Occipital lobe (tissue), 3 donors: ENCODE measurements at places on chromosomes 3 and 15.

GRCh38 chr15:38220606-38221273, 31.9 kb upstream of the SPRED1 start:
- peak; percentile 1 for DNase-seq

DNA sequence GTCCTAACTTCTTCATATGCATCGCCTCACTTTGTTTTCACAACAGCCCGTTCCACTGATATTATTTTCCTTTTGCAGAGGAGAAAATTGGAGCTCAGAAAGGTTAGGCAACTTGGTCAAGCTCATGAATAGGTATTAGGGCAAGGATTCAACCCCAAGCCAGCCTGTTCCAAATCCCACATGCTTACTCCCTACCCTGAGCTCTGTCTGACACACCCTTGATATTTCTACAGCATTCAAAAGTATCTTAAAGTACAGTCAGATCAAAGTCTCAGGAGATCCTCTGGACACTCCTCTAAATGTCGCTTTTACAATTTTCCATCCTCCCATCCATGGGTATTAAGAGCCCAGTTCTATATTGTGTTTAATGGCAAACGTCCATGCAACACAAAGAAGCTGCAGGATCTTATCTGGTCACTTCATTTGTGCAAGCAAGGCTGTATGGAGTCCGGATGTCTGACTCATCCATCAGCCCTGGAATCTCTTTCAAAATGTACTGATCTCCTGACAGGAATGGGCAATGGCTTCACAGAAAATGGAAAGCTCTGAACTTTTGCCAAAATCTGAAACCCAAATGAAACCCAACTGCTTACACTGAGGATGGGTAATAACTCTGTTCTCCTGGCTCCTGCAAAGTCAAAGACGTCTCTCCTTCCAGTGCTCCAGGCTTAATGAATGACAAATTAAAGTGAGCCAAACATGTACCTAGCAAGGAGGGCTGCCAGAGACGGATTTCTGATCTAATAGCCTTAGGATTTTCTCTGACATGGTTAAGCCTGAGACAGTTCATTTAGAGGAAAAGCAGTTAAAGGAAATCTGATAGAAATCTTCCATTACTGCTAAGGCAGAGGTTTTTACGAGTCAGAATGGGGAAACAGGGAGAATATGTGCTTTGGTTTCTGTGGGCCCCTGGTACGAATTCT, 230.9 kb upstream of the RORA start:
- no peak for DNase-seq

- DNase-seq: no peak
These were observed 72.2 kb downstream of the TOP2B start for GRCh38 chr3:25592510-25592968.

DNA sequence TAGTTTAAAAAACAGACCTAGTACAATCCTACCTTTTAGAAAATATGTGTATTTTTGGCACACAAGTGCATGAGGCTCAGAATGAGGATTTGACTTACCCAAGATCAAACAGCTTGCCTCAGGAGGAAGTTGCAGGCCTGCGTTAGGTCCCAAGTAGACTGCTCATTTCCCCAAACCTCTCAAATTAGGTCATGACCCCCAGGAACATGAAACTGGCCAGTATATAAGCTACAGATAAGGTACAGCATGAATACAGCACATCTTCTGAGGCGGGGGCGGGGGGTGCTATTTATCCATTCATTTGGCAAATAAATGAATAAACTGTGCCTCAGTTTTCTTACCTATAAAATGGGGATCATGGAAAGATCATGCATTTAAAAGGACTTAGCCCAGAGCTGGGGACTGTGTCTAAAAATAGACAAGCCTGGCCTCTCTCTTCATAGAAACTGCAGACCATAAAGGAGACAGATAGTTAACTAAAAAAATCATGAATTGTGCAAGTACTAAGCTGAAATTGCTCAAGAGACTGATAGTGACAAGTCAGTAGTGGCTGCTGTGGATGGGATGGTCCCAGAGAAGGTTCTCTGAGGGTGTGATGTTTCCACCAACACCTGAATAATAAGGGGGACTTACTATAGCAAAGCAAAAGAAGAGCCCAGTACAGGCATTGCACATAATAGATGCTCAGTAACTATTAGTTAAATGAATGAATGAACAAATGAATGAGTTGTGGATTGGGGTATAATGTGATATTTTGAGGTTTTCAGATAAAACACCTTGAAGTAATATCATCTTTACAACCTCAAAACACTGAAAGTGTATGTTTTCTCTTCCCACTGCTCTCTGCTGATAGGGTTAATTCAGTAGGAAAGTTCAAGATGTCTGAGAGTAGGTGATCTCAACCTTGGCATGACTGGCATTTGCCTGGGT, 258.5 kb upstream of the PROK2 start:
- no peak for DNase-seq

- DNase-seq: no peak
These were observed at the start of gene CDHR4 for GRCh38 chr3:49799761-49800160. Gene CDHR4, minus strand, starts transcription at chr3:49799873. Its CDS starts 61 bp downstream, at chr3:49799812.

DNA sequence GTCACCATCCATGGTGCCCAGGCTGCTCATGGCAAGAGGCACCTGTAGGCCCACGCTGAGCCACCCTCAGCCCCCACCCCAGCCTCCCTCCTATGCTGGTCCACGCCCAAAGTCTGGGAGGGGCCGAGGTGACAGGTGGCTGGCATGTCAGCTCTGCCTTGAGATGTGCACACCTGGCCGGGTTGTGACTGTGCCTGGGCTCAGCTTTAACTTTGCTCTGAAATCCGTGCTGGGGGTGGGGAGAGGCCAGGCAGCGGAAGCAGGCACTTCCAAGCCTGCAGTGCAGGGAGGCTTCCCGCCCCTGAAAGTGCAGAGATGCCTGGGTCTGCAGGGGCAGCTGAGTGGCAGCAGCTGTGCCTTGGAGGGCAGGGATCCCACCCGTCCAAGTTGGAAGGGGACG, 1124.8 kb downstream of the SI start:
- no peak for DNase-seq

- no peak for DNase-seq
These were observed 137.7 kb downstream of the FILIP1L start for GRCh38 chr3:99976584-99976983.

- no peak for DNase-seq
These were observed 262.6 kb downstream of the C3orf38 start for GRCh38 chr3:88412346-88412745.

DNA sequence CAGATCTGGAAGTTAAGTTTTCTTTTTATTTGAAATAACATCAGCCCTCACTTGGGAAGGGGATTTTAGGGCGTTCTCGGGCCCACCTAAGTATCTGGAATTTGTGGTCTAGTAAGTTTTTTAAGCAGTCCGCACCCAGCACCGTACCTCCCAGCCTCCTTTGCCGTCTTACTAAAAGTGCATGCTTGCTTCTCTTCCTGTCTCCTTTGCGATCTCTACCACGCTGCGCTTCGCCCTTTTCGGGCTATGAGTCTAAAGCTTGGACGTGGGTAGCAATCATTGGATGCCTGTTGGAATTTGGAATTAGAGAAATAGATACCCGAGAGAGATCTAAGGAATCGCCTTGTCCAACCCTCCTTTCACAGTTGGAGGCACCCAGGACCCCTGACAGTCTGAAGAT, 1.1 kb downstream of the THSD4 start:
- DNase-seq: no peak
